Natural killer cell (primary cell): ENCODE measurements at places on chromosomes 1 and 21. TPM values are rescaled to one million over a fixed set of nuclear protein-coding genes. Genes with fewer than 3 reads are reported as not detected.
A peak's percentile ranks its signal among the peaks of the same experiment; 100 is the strongest.

- DNase-seq: no peak
These were observed 13.3 kb downstream of the PRSS38 start for GRCh38 chr1:227828786-227829185.

GUCA2B gene
- total RNA-seq: not detected

DNA sequence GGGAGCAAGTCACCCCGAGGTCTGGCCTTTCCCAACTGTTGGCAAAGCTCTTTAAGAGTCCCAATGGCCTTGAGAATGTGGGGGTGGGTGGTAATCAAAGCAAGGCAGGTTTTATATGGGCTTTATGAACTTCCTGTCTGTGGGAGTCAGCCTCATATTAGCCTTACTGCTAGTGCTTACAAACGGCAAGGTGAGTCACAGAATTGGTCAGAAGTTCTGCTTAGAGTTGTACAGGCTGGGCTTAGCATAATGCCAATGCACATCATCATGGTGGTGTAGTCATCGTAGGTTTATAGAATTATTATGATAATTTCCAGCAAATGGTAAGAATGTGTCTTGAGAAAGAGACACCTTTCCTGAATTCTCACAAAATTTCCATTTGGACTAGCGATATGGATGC is 192.7 kb upstream of the KIAA0040 start:
- no peak for DNase-seq

SERTAD4 gene
- total RNA-seq: not detected

FAM72C gene
- not detected for total RNA-seq

GRCh38 chr1:81149649-81150325 is 650.9 kb upstream of the ADGRL2 start:
- DNase-seq: no peak

DNA sequence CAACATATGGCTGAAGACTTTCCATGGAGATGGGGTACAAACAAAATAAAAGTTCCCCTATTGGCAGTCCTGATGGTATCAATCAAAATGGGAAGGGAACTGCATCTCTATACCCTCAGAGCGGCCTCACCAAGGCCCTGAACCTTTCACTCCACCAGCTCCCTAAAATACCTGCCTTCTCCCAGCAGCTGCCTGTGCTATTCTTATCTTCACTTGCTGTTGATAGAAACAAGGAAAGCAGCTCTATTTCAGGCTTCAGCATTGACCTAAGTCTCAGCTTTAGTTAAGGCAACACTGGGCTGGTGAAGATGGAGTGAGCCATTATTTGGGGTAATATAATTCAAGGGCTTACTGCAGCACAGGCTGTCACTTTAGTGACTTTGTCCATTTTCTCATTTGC is 21.7 kb upstream of the PIGC start:
- no peak for DNase-seq

GRCh38 chr1:213772128-213773063 is 215.4 kb upstream of the PROX1 start:
- DNase-seq: no peak

DNA sequence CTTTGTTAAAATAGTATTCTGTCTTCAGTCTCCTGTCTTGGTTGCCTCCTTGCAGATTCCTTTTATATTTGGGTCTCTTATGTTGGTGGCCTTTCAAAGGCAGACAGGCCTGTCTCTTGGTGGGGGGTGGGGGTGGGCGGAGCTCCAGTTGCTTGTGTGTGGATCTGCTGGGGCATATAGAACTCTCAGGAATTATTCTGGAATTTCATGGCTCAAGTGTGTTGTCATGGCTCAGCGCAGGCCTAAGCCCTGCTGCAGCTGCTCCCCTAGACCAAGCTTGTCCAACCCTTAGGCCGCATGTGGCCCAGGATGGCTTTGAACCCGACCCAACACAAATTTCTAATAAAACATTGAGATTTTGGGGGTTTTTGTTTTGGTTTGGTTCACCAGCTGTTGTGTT is 8.0 kb downstream of the C1orf35 start:
- DNase-seq: no peak

GRCh38 chr21:36913247-36914169 is 53.0 kb downstream of the HLCS start:
- DNase-seq: no peak

DNA sequence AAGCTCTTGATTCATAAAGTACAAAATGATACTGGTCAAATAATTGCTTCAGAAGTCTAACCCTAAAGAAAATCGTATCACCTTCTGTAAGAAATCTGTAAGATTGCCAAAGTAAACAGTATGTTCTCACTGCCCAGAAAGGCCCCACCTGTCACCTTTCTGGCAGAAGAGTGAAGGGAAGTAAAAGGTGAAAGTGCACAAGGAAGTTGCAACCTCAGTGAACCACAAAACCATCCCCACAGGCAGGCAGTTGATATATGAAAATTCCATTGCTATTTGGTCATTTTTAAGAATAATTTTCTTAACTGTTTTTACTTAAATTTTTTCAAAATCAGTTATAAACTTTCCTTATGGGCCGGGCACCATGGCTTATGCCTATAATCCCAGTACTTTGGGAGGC is 48.5 kb upstream of the FBXO28 start:
- no peak for DNase-seq

SLC6A17 gene
- not detected for total RNA-seq

DNA sequence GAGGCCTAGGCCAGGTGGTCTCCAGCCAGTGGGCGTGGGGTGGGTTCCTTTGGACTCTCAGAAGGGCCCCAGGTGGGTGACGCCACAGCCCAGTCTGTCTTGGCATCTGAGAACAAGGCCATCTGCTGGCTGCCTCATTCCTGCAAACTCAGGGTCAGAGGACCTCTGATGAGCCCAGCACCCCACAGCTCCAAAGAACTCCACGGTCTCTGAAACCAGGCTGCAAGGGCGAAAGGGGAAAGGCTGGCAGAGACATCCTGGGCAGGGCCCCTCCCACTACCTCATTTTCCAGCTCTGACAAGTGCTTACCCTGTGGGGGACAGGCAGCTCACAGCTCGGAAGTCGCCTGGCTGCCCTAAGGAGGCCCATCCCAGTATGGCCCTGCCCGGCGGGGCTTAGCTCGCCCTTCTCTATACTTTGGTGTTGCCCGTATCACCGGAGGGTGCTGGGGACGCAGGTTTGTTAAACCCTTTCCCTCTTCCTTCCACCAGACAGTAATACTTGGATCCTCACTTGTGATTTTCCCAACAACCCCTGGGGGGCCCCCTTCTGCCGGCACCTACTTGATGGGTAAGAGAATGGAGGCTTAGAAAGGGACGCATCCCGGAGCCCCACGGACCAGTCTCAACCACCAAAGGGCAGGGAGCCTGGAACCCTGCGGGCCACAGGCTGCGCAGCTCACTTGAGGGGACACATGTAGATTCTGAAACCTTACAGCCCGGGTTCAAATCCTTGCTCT is 10.9 kb upstream of the EDN2 start:
- DNase-seq: no peak

DNA sequence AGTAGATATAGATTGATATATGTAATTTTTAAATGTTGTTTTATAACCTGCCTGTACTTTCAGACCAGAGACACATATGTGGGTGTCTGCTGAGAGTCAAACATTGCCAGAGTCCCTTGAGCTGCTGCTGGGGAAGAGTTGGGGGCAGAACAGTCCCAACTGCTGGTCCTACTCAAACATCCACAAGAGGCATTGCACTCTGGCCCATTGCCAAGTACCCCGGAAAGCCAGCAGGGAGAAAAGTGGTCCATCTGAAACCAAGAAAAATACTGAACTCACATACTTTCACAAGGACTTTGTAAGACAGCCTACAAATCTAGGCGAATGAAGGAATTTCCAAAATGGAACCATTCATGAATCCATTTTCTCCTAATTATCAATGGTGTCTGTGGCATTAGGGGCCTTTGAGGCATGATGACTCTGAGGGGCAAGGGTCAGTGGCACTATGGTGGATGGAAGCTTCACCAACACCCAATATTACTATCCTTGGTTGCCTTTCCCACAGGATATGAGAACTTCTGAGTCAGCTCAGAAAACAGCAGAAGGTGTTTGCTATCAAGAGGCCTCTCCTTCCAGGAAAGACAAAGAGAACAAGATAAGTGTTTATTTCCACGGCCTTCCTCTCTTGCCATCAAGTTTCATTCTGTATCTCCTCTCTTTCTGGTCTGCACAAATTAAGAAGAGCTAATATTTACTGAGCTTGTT is 7.3 kb upstream of the TBX15 start:
- DNase-seq: no peak

DNA sequence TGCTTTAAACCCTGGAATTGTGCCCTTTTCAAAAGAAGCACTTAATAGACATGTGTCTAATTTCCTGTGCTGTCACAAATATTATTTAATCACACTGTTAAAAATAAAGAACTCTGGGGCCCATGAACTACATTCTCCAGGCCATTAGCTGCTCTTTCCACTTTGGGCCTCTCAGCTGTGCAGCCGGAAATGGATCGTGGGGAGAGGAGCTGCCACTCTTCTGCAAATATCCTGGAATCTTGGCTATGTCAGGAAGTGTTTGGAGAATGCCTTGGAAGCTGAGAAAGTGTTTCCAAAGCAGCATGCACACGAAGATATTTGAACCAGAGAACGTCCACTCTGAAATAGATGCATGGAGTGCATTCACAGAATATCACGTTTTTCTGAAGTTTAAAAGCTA is 27.5 kb upstream of the VPS26C start:
- no peak for DNase-seq

DNA sequence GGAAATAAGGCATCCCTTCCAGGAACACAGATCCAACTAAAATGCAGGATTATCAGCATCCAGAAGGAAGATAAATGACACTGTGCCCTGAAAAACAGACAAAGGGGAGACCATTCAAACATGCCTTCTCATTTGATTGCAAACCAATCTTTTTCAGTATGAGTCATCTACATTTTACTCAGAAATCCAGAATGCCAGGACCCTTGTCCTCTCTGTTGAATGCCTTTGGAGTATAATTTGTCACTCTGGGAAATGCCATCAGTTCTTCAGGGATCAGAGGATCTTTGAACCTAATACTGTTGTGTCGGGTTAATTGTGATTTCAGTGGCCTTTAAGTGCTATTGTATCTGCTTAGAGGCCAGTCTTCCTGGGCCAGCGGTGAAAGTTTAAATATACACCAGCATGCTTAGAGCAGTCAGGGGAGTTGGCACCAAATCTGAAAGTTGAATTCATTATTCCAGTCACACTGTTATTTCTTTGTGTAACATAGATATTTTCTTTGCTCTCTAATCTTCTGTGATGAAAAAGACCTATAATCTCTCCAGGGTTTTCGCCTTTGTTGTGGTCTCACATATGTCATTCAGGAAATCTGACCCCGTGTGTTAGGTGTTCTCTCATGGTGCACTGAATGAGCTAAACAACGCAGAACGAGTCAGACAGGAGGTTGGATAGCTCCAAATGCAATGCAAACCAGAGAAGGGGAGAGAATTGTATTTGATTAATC is 364.8 kb upstream of the SGIP1 start:
- no peak for DNase-seq

- no peak for DNase-seq
These were observed 39.4 kb downstream of the SLC2A7 start for GRCh38 chr1:8986814-8987190.

DNA sequence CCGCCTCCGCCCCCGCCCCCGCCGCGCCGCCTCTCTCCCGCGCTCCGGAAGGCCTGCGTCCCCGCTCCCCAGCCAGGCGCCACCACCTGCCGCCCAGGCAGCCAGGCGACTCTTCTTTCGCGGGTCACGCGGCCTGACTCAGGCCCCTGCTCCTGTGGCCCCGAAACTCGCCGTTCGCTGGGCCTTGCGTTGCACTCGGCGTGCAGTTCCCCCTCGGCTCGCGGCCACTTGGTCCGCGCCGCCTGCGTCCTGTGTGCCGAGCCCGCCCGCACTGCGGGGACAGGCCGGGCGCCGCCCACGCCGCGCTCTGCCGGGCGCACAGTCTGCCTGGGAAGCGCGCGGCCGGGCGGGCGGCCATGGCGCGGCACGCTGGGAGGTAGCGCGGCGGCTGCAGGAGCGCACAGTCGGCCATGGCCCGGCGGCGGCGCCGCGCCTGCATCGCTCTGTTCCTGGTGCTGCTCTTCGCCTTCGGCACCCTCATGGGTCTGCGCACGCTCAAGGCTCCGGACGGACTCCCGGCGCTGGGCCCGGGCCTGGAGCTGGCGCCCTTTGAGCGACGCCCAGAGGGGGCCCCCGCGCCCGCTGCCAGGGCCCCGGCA is at the start of gene MANEAL:
Gene MANEAL (plus strand): TSS at position 75 of the 599 bp plus-strand sequence. CDS start 336 bp downstream, at position 411.
- peak; percentile 63 for DNase-seq

DNA sequence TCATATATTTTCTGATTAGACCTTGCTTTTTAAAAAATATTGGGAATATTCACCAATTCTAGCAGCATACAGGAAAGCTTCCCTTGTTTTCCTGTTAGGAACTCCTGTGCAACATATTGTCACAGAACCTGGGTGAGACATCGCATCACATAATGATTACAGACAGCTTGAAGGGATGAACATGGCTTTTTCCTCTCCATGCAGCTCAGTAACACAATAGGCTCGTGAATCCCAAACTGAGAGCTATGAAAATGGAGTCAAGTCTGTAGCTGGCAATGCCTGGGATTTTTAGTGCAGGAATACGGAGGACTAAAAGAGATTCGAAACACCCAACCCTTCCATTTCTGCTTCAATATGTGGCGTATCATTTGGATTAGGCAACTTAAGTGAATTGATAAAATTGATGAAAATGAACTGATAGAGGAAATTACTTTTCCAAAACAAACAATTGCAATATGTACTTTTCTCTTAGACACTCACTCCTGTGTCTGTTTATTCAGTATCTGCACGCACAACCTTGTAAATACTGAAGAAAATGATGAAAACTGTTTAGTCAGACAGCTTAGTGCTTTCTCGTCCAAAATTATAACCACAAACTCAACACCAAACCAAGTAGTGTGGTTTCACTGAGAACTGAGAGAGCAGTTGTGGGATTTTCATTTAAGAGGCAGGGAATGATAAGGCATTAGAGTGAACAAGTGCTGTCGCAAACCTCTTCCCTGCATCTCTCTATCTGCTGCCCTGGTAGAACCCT is 250.4 kb downstream of the PTBP2 start:
- no peak for DNase-seq

DNA sequence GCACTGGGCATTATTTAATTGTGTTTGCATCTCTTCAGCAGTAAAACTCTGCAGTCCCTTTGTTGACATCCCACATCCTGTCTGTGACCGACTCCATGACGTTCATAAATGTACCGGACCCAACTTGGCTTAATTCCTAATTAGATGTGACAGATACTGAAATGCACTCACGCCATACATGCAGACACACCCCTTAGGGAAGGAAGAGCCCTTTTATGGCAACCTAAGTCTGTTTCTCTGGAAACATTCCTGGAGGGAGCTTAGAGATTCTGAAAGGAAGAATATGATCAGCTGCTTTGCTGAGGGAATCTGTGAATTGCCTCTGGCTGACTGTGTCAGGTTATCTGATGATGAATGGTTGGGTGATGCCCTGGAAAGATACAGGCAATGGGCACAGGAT is 33.4 kb downstream of the ADAMTS5 start:
- no peak for DNase-seq

S100A3 gene
- not detected for total RNA-seq

SMIM1 gene
- 1.6 TPM for total RNA-seq

DNA sequence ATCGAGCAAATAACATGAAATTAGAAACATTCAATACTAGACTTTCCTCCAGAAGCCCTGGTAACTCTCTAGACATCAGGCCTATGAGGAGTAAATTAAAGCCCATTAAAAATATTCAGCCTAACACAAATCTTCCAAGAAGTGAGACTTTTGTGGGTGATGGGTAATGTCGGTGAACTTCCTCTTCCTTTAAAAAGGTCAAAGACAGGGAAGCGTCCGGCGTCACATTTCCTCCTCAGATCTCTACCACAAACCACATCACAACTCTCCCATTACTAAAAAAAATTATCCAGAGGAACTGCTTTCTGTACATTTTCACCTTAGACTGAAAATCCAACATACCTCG is 1.4 kb downstream of the EIF4G3 start:
- DNase-seq: no peak

GRCh38 chr1:30635391-30635975 is 87.9 kb downstream of the MATN1 start:
- no peak for DNase-seq

LCE2B gene
- not detected for total RNA-seq
